ENCODE measurements at places on chromosomes 7 and 10.

- DNase-seq = peak; percentile 14
These were observed 50.2 kb upstream of the UBN2 start for GRCh38 chr7:139180700-139181311.

DNA sequence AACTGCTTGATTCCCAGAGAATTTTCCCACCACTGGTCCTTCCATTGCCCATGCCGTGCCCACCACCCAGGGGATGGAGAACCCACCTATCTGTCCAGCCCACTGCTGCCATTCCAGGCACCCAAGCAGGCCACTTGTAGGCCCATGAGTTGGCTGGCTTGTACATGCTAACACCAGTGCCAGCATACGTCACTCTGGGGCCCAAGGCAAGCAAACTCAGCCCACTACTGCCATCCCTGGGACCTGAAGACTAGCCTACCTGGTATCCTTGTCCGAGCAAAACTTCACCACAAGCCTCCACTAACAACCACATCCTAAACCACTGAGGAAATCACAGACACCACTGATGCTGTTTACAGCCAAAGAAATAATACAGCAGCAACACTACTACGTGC is 44.7 kb upstream of the CDK6 start:
- DNase-seq = no peak

GRCh38 chr7:106021151-106022067 is 58.3 kb downstream of the CDHR3 start:
- DNase-seq = no peak

GRCh38 chr7:137943132-137943551 is 58.7 kb downstream of the CREB3L2 start:
- no peak for DNase-seq

DNA sequence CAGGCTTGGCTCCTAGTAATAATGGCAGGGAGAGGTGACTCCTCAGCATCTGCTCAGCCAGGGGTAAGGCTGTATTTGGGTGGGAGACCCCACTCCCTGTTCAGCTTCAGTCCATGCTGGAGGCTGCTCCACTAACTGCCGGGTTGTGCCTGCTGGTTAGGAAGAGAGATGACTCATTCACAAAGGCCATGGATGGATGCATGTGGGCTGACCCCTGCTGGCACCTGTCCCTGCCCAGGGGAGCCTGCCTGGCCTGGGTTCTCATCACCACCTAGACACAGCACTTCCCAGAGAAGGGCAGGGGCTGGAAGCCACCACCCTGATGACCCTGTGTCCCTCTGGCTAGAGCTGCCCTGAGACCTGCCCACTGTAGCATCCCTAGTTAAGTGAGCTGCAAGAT is 59.0 kb downstream of the VSTM4 start:
- DNase-seq = no peak

DNA sequence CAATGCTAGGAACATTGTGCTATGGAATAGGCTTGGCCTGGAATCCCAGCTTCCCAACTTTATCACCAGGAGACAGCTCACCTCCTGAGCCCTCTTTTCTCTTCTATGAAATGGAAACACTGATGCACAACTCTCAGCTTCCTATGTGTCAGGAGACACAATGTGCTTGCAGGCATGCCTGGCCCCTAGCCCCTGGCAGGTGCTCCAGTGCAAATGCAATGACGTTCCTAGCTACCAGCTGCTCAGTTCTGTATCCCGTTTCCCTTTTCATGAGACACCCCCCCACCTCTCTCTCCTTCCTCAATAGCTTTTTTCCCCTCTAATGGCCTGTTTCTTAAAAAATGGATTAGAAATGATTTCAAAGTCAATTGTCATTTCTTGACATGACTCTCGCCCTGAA is 30.7 kb downstream of the HABP2 start:
- no peak for DNase-seq

- DNase-seq = peak; percentile 78
These were observed 49.7 kb downstream of the BZW2 start for GRCh38 chr7:16695621-16696237.

- DNase-seq = no peak
These were observed 182.5 kb downstream of the KMT2E start for GRCh38 chr7:105196473-105196872.

GRCh38 chr10:88826388-88826787 is 23.9 kb downstream of the LIPM start:
- no peak for DNase-seq

- peak; percentile 19 for DNase-seq
These were observed 96.3 kb downstream of the DNAJB6 start for GRCh38 chr7:157432957-157433576.

DNA sequence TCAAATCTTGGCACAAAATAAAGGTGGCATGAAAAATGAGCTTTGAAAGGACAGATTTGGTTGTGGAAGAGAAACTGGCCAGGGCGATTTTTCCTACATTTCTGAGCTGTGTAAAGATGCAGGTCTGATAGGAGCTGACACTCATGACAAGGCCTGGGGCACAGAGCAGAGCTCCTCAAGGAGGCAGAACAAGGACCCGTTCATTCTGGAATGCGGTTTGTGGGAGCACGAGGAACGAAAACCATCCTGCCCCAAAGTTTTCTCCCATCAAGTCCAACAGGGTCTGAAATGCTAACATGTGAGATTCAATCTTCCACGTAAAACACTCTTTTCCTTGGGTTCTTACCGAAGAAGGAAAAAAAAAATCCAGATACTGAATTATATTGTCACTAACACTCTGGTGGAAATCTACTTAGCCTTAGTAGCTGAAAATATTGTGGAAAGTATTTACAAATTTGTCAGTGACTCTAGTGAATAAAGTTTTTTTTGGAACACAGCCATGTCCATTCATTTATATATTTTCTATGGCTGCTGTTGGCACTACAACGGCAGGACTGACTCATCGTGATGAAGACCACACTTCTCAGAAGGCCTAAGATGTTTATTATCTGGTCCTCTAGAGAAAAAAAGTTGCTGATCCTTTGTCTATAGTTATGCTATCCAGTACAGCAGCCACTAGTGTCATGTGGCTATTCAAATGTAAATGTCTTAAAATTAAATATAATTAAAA is 215.7 kb downstream of the BAMBI start:
- no peak for DNase-seq

DNA sequence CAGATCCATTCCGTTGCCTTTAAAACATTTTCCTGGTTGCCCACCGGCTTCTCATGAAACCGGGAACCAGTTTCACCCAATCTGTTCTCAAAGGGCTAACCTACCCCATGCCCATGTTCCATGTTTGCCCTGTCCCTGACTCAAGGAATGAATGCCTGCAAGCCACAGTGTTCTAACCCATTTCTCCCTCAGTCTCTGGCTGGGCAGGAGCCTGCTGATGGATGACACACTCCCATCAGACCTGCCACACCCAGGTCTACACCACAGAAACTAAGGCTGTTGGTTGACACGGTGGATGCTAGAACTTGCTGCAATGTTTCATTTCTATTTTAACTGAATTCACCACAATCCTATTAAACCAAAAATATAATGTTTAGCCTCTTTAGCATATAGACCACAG is 15.6 kb downstream of the CLRN3 start:
- DNase-seq = no peak

DNA sequence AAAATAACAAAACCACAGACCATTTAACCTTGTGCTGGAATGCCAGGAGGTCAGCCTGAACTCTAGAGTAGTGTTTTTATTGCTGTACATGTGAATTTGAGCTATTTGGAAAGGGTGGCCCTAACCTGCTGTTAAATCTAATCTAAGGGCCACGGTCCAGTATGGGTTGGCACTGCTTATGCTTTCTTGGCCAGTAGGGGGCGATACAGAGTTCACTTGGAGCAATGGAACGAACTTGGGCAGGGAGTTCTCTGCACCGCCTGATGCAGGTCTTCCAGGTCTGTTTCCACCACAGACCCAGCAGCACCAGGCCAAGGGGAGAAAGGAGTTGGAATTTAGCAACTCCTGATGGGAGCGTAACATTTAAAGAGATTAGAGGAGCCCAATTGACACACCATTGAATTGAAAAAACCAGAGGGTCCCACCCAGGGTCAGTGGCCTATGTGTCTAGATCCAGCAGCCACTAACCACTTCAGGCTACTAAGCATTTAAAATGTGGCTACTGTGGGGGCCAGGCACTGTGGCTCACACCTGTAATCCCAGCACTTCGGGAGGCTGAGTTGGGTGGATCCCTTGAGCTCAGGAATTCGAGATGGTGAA is 75.7 kb upstream of the EFCAB10 start:
- DNase-seq = no peak

DNA sequence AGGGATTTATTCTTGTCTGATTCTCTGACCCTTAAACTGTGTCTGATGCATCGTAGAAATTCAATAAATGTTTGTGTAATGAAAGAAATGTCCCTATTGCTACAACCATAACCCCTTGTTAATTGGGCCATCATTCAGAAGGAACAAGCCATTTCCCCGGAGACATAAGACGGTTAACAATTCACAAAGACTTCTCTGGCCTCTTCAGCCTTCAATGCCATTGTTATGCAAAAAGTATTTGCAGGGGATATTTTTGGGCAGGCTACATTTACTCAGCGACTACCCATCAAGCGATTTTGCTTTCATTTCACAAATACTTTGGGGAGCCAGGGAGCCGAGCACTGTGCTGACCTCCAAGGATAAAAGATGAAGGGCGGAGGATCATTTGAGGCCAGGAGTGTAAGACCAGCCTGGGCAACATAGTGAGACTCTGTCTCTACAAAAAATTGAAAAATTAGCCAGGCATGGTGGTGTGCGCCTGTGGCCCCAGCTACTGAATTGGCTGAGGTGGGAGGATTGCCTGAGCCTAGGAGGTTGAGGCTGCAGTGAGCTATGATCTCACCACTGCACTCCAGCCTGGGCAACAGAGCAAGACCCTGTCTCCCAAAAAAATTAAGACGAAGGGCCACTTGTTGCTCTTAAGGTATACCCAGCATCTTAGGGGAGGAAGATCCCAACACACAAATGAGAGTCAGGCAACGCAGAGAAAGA is 20.0 kb upstream of the SDK1 start:
- no peak for DNase-seq

- DNase-seq = peak; percentile 44
These were observed 16.7 kb upstream of the CLIP2 start for GRCh38 chr7:74272305-74273038.

GRCh38 chr10:113177156-113177935 is 227.3 kb downstream of the TCF7L2 start:
- DNase-seq = no peak

DNA sequence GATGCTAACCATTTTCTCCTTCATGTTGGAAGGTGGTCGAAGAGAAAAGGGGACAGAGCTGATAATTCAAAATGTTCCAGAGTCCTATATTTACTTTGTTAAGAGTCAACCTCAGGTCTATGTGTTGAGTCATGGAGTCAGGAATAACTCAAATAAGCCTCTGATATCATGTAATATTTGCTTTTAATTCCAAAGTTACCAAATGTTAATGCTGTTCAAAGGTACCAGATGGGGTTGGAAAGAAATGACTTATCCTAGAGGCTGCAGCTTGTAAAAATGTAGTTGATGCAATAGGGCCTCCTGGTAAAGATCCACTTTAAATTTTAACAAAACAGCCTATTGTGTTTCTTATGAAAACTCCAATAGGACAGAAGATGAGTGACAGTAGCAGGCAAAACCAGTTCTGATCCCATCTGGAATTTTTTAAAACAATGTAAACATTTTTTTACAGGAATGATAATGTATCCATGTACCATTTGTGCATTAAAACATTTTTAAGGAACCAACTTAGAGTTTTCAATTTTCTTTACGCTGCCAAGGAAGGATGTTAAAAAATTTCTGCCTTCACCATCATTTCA is 218.2 kb downstream of the ANK3 start:
- peak; percentile 5 for DNase-seq

DNA sequence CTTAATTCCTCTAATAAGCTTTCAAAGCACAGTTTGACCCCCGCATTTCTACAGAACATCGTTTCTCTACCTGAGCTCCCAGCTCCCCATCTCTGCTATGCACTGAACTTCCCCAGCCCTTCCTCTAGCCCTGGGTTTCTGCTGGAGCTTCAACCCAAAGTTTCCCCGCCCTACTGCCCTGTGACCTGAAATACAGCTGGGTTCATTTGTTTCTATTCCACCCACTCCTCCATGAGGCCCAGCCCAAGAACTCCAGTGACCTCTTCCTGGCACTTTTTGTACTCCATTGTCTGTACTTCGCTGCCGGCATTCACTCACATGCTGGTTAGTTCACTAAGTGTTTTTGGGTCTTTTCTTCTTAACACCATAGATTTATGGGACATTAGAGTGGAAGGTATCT is 35.8 kb downstream of the ADRB1 start:
- no peak for DNase-seq

DNA sequence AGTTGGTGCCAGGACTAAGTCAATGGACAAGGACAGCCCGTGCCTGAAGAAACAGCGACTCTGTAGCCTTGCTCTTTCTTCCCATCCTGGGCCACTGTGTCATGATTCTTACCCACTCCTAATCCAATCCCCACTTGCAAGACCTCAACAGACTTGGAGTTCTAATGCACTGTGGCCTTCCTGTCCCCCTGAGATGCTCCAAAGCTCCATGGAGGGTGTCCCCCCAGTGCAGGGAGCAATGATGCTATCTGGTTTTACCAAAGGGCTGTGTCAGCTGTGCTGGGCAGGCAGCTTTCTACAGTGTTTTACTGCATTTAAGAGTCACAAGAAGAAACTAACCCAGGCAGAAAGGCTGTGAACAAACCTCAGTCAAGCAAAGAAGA is 108.1 kb downstream of the PRKAG2 start:
- no peak for DNase-seq

DNA sequence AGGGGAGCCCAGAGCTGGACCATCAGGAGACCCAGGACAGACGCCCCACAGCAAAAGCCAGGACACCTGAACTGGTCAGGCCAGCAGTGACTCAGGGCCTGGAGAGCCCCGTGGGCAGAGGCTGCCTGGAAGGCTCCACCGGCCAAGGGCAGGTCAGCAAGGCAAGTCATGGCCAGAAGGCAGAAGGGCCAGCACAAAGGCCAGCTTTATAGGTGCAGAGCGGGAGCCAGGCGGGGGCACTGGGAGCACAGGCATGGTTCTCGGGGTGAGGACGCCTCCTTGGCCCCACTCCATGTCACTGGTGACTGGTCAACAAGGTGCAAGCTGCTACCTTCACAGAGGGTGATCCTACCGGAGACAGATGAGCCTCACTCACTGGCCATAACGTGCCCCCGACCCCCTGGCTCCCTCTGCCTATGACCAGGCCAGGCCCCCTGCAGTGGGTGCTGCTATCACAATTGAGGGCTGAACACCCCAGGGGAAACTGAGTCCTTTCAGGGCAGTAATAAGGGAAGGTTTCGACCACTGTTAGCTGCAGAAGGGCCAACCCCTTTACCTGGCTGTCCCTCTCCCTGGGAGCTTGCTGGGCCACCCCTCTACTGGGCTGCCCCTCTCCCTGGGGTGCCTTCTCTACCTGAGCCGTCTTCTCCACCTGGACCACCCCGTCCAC is 317.4 kb downstream of the PTPRN2 start:
- no peak for DNase-seq

All from RWPE1 (cell line).